ENCODE measurements at places on chromosomes 1 and 21. TPM values are rescaled to one million over a fixed set of nuclear protein-coding genes. Genes with fewer than 3 reads are reported as not detected.

PTGS2 gene
- 2.4 TPM for total RNA-seq

CELA2B gene
- total RNA-seq, result not detected

DVL1 gene
- total RNA-seq, result 24.0 TPM

ABCG1 gene
- not detected for total RNA-seq

CCDC24 gene
- 5.5 TPM for total RNA-seq

TEDDM1 gene
- total RNA-seq, result not detected

LMX1A gene
- not detected for total RNA-seq

CYP4A22 gene
- not detected for total RNA-seq

ZYG11A gene
- 0.78 TPM for total RNA-seq

OR6N1 gene
- total RNA-seq, result not detected

NTPCR gene
- 18.1 TPM for total RNA-seq

POLR3C gene
- 37.2 TPM for total RNA-seq

LCE1C gene
- not detected for total RNA-seq

PTAFR gene
- 0.12 TPM for total RNA-seq

All from RPMI7951 (cell line).